Occipital lobe (tissue), 3 donors: ENCODE measurements at places on chromosomes 3 and 15.

- no peak for DNase-seq
Measured at GRCh38 chr3:126916546-126916945, 66.4 kb upstream of the PLXNA1 start.

DNA sequence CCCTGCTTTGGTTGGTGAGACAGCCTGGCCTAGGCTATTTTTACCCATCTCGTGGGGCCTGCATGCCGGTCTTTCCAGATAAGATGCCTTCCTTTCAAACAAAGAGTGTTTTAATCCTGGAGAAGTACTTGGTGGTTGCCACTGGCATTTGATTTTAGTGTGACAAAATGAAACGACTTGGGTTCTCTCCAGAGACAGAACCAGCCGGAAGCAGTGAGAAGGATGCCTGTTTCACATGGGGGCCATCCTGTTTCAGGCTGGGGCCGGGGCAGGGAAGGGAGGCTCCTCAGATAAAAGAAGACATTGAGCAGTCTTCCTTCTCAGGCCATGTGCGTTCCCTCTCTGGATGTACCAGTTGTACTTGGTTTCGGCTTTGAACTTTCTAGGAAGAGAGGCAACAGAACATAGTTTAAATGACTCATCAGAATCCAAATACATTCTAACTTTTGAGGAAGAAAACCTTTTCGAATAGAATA, 74.9 kb downstream of the TOP2B start:
- no peak for DNase-seq

GRCh38 chr15:97501291-97501690, 459.2 kb upstream of the ARRDC4 start:
- no peak for DNase-seq

GRCh38 chr3:157408499-157409149, 28.0 kb upstream of the PTX3 start:
- DNase-seq, result no peak

DNA sequence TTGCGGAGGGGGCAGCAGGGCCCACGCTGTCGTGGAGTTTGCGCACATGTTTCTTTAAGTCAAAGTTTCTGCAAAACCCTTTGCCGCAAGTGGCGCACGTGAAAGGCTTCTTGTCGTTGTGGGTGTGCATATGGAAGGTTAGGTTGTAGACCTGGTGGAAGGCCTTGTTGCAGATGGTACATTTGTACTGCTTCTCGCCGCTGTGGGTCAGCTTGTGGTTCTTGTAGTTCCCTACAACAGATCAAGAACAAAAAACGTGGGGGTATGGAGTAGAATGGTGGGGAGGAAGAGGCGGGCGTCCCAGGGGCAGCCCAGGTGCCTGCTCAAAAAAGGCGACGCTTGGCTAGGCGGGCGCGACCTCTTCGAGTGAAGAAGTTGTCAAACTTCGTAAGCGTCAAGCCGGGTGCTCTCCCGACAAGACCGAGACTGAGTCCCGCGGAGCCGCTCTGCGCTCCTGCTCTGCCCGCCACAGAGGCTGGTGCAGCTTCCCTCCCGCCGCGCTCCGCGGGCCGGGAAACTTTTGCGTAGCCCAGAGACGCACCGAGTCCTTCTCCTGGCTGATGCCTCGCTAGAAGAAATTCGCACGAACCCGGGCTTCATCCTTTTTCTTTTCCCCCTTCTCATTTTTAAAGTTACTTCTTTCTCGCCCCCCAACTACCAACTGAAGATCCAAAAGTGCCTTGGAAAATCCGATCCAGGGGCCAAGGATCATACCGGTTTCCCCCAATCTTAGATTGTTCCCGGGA, 3.1 kb downstream of the FEZF2 start:
- DNase-seq, result no peak

DNA sequence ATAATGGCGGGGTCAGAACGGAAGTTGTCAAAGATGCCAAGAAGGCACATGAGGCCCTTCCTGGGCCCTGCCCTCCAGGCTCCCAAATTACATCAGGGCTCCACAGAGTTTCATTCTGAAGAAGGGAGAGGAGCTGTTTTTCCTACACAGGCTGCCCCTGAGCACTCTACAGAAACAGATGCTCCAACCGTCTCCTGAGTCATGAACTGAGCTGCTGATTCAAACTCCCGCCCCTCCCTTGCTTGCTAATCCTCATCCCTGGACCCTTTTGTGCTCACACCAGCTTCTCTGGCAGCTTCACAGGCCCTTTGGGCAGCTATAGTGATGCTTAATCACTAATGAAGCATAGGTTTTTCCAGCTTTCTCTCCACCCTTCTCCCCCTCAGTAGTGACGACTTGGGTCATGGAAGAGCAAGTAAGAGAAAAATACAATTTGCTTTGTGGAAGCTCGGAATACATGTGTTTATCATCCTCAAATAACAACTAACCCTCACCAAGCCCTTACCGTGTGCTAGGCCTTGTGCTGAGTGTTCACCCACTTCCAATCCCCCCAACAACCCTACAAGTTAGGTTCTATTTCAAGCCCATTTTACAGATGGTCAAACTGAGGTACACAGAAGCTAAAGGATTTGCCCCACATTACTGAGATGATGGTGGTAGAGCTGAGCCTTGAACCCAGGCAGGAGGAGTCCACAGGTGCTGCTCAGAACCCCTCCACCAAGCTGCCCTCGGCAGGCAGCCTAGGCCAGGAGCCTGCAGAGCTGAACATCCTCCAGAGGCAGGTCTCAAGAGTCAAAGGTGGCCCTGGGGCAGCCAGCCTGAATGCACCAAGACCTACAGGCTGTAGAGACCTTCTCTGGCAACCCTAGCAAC, 21.9 kb downstream of the MEGF11 start:
- DNase-seq, result no peak

- no peak for DNase-seq
Measured at GRCh38 chr3:71208211-71209095, 375.1 kb downstream of the FOXP1 start.

- DNase-seq, result no peak
Measured at GRCh38 chr15:56052395-56053045, 59.1 kb upstream of the NEDD4 start.

- no peak for DNase-seq
Measured at GRCh38 chr3:21912711-21913110, 161.7 kb upstream of the ZNF385D start.

- DNase-seq, result no peak
Measured at GRCh38 chr3:81437683-81438082, 323.8 kb downstream of the GBE1 start.

GRCh38 chr3:30098653-30099455, 507.5 kb upstream of the TGFBR2 start:
- DNase-seq, result no peak

DNA sequence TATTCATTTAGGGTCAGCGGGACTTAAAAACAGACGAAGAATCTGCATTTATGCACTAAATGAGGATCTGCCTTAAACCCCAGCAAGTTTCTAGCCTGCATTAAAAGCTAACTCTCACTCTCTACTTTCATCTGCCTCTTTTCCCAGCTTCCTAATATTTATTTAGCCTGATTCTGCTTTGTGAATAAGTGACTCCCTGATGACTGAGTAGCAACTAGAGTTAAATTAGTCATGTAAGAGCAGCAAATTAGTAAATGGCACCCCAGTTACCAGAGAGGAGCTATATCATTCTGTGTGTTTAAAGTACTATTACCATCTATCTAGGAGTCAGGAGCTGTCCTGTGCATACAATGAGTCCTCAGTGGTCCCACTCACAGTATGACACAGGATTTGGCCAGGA, 391.0 kb upstream of the RORA start:
- DNase-seq, result no peak

DNA sequence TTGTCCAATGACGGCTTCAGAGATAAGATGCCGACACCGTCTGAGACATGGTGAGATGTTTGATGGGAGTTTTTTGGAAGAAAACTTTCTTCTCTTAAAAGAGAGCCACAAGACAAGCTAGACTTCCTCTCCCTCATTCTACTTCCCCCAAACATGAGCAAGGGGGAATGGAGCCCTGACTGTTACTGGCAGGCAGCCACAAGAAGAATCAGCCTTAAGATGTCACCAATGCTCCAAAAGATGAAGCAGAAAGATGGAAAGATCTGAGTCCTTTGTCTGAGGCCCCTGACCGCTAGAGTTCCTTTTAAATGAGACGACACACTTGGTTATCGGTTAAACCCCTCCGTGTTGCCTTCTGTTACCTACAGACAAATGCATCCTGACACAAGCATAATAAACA, 108.7 kb downstream of the ST8SIA2 start:
- no peak for DNase-seq

GRCh38 chr15:26084771-26085170, 221.6 kb upstream of the ATP10A start:
- no peak for DNase-seq

DNA sequence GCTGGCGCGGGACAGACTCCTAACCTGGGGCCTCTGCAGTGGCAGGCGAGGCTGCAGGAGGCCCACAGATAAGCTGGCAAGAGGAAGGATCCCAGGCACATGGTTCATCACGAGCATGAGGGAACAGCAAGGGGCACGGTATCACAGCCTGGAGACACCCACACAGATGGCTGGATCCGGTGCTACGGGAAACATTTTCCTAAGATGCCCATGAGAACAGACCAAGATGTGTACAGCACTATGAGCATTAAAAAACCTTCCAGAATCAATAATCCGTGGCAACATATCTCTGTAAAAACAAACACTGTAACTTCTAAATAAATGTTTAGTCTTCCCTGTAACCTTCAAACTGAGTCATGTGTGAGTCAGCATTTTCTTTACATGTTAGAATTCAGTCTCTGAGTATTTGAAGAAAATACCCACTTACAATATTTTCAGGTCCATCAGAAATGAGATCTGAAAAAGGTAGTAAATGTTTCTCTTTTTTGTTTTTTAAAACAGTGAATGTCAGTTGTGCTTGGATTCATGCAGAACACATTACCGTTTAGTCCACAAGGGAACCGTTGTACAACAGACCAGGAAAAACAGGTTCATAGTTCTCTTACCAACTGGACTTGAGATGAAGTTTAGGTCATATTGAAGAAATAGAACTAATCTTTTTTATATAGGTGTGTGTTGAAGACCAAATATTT, 75.9 kb downstream of the BOC start:
- DNase-seq, result no peak

DNA sequence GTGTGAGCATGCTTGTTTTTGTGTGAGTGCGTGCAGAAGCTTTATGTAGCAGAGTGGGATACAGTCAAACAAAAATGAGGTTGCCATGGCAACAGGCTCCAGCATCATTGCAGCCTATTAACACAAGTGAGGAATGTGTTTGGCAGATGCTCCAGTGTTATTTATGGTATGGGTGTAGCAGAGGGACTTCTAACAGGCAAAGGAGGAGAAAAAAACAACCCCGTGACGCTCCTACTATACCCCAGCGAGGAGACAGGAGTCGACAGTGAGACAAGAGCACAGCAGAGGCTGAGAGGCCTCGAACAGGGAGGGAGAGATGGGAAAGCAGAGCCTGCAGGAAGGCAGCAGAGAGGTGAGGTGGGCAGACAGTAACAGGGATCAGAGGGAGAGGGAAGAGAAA, 4.9 kb downstream of the ADCY5 start:
- DNase-seq, result peak; percentile 80
